CD4-positive, alpha-beta T cell treated with Interleukin-4 for 4 hours (primary cell): ENCODE measurements at places on chromosomes 16 and 17.

GRCh38 chr16:69241926-69242325 is 55.0 kb downstream of the SNTB2 start:
- DNase-seq: no peak

DNA sequence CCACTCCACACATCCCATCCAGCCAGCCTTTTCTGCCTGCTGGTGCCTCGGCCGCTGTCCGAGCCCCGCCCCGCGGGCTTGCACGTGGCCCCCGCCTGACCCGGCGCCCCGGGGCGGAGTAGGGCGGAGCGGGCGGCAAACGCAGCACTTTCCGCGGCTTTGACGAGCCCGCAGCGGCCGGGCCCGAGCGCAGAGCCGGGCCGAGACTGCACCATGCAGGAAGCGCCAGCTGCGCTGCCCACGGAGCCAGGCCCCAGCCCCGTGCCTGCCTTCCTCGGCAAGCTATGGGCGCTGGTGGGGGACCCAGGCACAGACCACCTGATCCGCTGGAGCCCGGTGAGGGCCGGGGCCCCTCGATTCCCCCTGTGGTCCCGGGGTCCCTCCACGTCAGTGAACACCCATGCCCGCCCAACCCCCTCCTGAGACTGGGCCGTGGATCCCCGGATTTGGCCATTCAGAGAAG is at the start of gene HSF4:
Gene HSF4, plus strand, starts transcription at position 147 of the 463 bp plus-strand sequence. Its CDS starts 67 bp downstream, at position 214.
- no peak for DNase-seq

DNA sequence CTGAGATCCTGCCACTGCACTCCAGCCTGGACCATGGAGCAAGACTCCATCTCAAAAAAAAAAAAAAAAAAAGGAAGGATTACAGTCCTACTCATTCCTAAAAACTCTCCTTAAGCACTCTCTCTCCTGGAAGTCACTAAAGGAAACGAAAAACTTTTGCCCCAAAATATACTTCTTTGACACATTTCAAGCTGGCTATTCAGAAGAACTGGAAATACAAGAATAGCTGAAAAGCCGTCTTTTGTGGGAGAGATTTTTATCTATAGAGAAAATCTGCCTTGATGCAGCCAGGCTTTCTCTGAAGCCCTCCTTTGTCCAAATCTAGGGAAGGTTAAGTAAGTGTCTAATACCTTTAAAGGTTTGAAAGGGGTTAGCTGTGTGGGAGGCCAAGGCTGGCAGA is 16.9 kb upstream of the MARVELD3 start:
- DNase-seq: no peak

GRCh38 chr16:88384222-88385111 is 1.7 kb downstream of the ZNF469 start:
- DNase-seq: no peak

GRCh38 chr17:78442648-78443218 is 64.3 kb downstream of the PGS1 start:
- no peak for DNase-seq

DNA sequence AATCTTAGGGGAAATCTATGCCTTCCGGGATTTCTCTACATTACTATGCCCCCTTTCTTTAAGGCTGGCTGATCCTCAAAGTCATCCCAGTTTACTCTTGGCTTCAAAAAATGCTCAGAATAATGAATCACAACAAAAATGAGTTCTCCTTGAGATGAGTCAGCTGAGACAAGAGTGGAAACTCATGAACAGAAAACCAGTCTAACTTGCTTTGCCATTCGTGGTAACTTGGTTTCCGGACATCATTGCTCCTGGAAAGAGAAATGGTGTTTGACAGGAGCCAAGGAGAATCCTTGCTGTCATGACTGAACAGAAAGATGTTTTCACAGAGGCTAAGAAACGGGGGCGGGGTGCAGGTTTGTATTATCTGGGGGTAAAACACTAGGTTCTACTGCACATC is 435.6 kb upstream of the DYNLRB2 start:
- DNase-seq: no peak

DNA sequence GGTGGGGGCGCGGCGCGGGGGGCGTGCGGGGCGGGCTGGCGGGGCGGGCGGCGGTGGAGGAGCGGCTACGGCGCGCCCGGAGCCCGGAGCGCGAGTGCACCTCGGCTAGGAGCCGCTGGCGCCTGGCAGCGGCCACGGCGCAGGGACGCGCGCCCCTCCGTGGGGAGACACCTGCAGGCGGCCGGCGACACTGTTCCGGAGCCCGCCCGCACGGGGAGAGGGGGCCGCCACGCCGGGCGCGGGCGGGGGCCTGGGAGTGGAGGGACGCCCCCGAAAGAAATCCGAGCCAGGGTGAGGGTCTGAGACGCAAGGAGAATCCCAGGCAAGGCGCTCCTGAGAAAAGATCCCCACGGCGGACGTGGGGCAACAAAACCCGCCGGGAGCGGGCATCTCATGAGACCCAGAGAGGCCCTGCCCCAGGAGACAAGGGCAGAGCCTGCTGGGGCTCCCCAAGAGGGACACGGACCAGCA is at the start of gene GSG1L:
Gene GSG1L, minus strand, starts transcription at position 124 of the 471 bp plus-strand sequence. CDS start 290 bp downstream, outside the sequence.
- no peak for DNase-seq

DNA sequence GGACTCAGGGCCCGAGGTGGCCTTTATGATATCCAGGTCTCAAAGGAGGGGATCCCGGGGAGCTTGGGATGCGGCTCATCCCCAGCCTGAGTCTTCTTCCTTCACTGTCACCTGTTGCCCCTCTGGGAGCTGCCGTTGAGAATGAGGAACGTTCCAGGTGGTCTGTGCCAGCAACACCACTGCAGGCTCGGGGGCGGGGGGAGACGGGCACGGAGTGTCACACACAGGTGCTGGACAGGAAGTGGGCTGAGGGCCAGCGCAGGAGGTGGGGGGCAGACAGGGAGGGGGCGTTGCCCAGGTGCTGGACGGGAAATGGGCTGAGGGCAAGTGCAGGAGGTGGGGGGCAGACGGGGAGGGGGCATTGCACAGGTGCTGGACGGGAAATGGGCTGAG is 28.2 kb downstream of the METRNL start:
- no peak for DNase-seq

DNA sequence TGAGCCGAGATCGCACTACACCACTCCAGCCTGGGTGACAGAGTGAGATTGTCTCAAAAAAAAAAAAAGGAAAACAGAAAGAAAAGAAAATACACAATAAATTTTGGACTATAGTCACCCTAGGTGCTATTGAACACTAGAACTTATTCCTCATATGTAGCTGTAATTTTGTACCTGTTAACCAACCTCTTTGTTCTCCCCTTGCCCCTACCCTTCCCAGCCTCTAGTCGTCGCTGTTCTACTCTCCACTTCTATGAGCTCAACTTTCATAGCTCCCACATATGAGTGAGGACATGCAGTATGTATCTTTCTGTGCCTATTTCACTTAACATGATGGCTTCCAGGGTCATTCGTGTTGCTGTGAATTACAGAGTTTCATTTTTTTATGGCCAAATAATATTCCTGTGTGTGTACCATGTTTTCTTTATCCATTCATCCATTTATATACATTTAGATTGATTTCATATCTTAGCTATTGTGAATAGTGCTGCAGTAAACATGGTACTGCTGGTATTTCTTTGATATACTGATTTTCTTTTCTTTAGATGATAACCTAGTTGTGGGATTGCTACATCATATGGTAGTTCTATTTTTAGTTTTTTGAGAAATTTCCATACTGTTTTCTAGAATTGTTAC is 28.3 kb downstream of the VPS35L start:
- peak; percentile 43 for DNase-seq

DNA sequence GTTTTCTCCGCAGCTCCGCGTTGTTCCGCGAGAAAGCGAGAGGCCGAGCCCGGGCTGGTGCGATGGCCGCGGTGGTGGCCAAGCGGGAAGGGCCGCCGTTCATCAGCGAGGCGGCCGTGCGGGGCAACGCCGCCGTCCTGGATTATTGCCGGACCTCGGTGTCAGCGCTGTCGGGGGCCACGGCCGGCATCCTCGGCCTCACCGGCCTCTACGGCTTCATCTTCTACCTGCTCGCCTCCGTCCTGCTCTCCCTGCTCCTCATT is 404 bp downstream of the EMC6 start:
- no peak for DNase-seq

DNA sequence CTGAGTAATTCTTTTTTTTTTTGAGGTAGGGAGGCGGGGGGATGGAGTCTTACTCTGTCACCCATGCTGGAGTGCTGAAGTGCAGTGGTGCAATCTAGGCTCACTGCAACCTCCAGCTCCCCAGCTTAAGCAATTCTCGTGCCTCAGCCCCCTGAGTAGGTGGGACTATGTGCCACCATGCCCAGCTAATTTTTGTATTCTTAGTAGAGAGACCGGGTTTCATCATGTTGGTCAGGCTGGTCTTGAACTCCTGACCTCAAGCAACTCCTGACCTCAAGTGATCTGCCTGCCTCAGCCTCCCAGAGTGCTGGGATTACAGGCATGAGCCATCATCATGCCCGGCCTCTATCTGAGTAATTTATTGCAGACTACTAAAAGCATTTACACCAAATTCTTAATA is 19.4 kb downstream of the KPNB1 start:
- no peak for DNase-seq

DNA sequence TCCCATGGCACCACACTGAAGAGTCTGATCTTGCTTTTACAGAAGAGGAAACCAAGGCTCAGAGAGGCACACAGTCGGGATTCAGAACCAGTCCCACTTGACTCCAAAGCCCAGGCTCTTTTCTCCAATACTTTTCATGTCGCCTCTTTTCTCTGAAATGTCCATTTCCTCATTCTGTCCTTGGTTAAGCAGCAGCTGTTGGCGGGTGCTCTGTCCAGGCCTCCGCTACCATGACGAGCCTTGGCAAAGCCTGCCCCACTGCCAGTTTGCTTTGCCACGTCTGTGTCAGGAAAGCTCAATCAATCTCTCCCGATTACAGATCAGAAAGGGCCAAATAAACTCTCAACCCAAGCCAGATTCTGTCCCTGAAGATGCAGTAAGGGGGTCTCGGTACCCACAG is 9.1 kb upstream of the CEP295NL start:
- DNase-seq: no peak

DNA sequence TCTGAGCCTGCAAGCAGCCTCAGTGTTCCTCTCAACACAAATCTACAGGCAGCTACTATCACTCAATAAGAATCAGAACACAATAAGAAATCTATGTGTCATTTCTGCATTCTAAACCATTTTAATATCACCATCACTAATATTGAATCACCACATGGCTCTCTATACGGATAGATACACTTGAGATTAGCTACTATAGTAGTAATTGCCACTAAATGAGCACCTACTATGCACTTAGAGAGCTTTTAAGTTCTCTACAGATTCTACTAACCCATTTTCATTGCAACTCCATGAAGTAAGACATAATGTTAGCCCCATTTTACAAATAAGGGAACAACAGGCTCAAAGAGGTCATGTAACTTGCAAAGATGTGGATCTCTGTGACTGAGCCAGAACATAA is 132.8 kb upstream of the DYNLRB2 start:
- DNase-seq: no peak

DNA sequence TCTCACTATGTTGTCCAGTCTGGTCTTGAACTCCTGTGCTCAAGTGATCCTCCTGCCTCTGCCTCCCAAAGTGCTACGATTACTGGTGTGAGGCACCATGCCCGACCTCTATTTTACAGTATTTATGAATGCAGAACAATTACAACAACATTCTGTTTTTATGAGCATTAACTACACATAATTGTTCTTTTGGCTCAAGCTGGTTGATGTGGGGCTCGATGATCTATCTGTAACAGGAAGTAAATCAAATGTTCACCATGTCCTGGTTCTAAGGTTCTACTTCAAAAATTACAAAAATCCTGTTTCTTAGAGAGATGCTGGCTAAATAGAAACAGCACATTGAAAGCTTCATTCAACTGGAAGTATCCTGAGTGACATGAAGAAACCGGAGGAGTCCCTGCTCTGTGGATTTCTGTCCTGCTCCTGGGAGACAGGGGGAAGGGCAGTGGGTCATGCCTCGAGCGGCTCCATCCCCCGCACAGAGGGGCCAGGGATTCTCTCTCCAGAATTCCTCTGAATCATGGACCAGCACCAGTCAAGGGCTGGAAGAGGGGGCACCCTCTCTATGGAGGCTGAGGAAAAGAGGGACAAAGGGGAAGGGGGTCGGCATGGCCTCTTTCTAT is 31.5 kb downstream of the FA2H start:
- no peak for DNase-seq

DNA sequence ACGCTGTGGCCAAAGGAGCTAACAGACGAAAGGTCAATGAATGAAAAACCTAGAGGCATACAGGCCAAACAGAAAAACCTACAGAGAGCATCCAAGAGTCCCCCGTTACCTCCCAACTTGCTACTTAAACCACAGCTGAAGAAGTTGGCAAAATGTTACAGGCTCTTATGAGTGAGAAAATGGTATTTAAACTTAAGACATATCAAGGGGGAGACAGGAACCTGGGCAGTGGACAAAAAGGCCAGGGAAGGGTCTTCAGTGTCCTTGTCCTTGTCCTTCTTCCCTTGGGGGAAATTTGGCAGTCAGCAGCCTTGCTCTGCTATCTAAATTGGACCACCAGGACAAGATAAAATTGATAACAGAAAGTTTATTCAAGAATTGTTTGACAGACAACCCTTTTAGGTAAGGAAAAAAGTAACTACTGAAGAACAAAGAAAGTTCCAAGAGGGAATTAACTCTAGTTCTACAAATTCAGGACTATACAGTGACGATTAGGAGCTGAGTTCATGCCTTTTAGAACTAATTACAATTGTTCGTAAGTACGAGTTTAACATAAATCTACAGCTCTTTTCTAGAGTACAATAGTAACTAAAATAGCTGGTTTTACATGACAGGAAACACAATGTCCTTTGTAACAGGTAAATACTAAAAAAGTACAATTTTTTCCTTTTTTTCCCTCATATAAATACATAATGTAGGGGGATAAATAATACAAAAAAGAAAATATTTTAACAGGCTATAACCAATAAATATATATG is 3.8 kb upstream of the HOXB2 start:
- DNase-seq: no peak

DNA sequence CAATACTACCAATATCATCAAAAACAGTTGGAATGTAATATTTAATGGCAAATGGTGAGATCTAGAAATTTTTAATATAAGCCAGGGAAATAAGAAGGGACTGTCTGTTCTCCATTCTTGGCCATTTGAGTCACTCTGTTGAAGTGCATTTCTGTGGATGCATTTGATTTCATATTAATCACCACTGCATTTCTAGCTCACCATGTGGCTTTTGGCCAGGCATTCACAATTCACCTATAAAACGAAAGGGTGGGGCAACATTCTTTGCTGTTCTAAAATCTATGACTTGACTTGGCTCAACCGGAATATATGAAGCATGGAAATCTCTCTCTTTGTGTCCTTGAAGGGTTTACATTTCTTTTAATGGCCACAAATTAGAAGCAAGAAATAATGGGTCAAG is 483.0 kb downstream of the SLC39A11 start:
- DNase-seq: no peak

DNA sequence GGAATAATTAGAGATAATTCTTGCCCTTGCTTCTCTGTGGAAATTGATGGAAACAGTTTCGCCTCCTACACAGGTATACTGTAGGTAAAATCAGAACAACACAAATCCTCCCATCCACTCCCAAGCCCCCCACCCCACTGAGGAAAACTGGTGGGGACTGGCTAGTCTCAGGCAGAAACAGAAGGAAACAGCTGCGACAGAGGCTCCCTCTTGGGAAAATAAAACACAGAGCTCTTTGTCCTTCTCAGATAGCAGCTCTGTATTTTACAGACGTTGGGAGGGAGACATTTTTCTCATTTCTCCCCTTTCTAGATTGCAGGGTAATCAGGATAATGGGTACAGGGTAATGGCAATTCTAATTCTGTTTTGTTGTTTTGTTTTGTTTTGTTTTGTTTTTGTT is 1.1 kb downstream of the SLFN13 start:
- DNase-seq: no peak
